T follicular helper cell (primary cell): ENCODE measurements at places on chromosomes 5 and 9.

- no peak for DNase-seq
Measured at GRCh38 chr5:135087950-135088349, 53.9 kb upstream of the PITX1 start.

DNA sequence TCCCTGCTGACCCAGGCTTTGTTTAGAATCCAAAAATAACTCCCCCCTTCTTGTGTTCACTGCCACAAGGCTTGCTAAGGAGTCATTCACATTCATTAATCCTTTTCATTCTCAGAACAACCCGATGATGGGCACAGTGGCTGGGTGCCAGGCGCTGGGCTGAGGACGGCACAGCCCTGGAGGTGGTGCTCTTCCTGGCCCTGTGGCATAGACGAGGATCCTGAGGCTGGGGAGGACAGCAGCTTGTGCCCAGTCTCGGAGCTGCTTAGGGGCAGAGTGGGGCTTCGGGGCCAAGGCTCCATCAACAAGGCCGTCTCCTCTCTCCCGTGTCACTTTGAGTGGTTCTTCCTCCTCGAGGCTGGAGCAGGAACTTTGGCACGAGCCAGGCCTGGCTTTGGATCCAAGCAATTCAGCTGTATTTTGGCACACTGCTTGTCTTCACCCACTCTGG lies 166.7 kb downstream of the TTLL11 start:
- no peak for DNase-seq

DNA sequence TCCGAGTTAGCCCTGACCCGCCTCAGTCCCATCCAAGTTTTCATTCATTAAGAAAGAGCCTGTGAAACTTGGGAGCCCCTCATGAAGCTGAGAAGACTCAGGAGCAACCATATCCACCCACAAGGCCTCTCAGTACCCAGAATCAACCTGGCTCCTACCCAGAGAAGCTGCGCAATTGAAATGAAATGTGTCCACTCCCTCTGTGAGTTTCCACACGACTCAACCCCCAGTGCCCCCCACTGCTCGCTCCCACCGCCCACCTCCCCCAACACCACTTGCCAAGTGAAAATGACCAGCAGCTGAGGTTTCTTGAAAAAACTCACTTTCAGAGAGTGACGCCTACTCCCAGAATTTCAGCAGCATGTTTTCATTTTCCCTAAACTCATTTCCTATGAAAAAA lies 104.6 kb downstream of the CDK5RAP2 start:
- DNase-seq: no peak

DNA sequence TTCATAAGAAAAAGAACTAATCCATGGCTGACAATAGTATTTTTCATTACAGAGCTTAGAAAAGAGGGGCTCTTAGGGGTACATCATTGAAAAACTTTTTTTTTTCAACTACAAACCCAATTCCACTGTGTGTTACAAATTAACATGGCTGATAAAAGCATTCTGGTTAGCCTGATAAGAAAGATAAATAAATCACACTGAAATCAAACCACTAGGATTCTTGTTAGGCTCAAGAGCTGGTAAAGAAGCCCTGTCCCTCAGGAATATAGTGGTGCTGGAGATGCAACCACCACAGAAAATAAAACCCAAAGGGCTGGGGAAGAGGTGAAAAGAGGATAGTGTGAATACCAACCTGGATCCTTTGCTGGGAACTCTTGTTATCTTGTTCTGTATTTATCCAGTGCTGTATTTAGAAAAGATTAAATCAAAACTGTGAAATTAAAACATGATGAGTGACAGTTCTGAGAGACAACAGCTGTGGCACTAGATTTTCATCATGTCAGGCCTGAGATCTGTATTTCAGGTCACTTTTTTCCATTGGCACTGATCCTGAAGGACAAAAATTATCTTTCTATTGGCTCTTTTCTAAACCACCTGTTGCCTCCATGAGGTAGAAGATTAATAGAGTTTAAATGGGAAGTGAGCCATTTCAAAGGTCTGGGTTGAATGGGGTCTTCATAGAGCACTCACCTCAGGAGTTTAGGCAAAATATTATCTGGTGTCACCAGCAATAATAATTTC lies 118.6 kb downstream of the ARRDC3 start:
- DNase-seq: no peak

DNA sequence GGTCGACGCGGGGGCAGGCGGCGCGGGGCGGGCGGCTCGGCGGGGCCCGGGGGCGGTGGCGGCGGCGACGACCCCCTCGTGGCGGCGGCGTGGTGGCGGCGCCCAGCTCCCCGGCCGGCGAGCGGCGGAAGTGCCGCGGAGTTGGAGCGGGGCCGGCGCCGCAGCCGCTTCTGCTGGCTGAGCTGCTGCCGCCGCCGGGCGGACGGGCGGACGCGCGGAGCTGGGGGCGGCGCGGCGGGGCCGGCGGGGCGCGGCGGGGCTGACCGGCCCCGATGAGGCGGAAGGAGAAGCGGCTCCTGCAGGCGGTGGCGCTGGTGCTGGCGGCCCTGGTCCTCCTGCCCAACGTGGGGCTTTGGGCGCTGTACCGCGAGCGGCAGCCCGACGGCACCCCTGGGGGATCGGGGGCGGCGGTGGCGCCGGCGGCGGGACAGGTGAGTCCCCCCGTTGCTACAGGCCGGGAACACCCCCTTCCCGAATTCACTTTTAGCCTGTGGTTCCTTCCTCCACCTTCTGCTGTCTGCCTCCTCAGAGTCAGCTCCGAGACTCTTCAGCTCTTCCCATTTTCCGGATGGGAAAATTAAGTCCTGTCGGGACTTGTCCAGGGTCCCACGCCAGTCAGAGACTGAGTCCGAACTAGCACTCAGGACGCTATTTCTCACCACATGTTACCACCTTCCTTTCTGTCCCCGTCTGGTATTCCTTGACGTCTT lies at the start of gene GALNT10:
TSS of gene GALNT10 (plus strand) at position 139 of the 710 bp plus-strand sequence. CDS start at position 273, 134 bp downstream.
- peak; percentile 42 for DNase-seq

DNA sequence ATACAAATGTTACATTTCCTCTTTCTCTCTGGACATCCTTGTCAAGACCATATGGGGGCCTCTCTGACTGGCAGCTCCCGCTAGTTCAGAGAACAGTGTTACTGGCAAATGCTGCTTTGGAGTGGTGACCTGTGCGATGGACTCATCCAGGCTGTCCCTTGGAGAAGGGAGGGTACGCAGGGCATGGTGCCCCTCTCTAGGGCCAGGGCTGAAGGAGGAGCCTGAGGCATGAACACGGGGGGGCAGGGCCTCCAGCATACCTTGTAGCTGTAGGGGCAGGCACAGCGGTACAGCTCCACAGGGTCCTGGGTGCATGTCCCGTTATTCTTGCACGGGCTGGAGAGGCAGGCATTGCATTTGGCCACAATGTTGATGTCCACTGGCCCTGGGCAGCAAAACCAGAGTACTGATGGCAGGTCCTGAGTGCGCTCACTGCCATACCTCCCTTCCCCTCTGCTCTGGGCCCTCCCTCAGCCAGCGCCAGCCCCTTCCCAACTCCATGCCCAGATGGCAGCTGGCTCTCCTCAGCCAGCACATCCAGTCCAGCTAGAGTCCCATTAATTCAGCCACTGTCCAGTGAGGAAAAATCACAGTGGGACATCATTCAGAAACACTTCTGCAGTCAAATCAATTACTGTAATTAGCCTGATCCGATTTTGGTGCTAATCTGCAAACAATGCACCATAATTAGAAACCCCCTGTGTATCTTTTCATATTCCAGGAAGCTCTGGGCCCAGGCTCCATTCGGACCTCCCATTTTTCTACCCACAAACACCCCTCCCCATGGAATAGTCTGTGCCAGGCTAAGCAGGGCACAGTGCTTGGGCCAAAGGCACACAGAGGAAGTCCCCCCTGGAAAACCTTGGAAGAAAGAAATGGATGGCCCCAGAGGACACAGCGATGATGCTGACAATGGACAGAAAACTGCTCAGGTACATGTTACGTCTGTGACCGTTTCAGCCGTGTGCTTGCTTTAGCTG lies 128.8 kb upstream of the PANK3 start:
- no peak for DNase-seq

- no peak for DNase-seq
Measured at GRCh38 chr9:111271047-111271446, 59.0 kb downstream of the OR2K2 start.

DNA sequence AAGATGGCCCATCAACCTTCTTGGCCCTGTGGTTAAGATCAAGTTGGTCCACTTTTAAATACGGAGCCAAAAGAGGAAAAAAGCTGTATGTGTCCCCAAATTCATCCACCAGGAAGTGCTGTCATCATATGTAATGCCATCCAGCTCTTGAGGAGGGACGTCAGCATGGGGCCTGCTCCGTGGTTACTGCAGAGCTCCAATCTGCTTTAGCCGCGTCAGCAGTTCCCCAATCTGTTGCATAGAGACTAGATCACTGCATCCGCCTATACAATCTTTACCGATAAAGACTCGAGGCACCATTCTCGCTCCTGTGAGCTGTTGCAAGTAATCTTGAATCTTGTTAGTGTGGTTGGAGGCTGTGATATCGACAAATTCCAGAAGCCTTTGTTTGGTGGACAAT lies 65.7 kb downstream of the GABRA6 start:
- DNase-seq: no peak

DNA sequence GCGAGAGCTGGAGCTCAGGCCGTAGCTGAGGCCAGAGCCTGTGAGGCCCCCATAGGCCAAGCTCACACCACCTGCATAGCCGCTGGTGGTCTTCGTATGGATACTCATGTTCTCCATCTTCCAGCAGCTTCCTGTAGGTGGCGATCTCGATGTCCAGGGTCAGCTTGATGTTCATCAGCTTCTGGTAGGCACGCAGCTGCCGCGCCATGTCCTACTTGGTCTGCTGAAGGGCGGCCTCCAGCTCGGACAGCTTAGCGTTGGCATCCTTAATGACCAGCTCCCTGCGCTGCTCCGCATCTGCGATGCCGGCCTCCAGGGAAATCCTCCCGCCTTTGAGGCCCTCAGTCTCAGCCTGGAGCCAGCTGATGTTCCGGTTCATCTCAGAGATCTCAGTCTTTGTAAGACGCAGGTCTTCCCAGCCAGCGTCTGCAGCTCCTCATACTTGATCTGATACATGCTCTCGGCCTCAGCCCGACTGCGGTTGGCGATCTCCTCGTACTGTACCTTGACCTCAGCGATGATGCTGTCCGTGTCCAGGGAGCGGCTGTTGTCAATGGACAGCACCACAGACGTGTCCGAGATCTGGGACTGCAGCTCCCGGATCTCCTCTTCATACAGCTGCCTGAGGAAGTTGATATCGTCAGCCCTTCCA lies 172.1 kb downstream of the PPP2R2B start:
- no peak for DNase-seq

DNA sequence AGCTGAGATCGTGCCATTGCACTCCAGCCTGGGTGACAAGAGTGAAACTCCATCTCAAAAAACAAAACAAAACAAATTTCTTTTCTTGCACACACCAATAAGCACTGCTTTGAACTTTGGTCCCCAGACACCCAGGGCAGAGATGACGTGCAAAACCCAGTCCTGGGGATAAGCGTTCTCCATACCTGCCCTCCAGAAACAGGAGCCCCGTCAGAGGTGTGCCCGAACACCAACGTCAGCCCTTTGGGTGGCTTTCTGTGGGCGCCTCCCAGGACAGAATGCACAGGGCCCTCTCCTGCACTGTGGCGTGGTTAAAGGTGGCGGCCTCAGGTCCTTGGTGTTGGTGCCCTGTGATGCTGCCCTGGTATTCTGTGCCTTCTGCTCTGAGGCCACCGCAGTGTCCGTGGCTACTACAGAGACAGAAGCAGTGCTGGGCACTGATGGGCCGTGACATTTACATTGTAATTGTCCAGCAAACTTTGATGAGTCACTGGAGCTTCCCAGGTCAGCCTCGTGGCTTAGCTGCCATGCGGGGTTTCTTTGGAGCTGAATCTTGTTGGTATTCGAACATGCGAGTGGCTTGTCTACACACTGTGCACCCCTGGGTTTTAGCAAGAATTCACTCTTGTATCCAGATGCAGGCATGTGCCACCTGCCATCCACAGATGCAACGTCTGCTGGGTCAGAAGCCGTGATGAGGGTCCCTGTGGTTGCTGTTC lies 9.8 kb downstream of the PPP1R26 start:
- no peak for DNase-seq

- DNase-seq: no peak
Measured at GRCh38 chr5:180519098-180519497, 24.9 kb downstream of the CNOT6 start.

DNA sequence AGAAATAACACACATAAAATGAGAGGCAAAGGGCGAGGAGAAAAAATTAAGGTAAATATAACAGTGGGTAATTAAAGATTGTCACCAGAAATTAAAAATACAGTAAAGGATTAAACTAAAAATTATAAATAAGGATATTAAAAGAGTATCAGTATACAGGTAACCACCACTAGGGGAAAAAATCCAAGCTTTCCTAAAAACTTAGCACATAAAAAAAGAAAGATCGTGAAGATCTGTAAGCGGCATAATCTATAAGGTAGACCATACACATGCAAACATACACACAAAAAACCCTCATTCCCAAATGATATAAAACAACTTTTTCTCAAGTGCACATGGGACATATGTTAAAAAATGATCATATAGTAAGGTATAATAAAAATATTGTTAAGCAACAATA lies 577.3 kb upstream of the NUDT12 start:
- no peak for DNase-seq
